ENCODE measurements at places on chromosomes 3 and 15.

DNA sequence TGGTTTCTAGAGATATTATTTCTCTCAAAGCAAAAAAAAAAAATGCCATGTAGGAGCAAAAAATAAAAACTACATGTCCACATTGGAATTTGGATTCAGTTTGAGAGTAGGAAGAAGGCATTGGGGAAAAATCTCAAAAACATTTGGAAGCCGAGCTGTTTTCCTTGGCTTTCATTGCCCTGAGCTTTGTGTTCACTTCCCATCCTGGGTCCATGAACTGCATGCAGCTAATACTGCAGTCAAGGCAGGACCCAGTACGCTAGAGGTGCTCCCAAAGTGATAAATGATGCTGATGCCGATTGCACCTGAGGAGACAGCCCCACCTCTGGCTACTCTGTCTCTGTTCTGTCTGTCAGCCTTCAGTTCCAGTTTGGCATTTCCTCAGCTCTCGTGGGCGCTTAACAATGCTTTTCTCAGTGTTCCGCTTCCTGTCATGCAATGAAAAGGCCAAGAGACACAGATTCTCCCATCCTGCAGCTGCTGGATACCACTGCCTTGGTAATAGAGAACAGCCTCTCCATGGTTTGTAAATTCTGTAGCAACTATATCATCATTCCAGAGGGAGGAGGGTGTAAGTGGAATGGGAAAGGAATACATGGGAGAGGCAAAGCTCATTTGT lies 181.8 kb downstream of the RYR3 start:
- no peak overlapping the region for H3K4me3 ChIP-seq
- H3K36me3 ChIP-seq, result no peaks in the 10 kb centered on the region
- no peak overlapping the region for H3K27ac ChIP-seq
- no peak for DNase-seq

DNA sequence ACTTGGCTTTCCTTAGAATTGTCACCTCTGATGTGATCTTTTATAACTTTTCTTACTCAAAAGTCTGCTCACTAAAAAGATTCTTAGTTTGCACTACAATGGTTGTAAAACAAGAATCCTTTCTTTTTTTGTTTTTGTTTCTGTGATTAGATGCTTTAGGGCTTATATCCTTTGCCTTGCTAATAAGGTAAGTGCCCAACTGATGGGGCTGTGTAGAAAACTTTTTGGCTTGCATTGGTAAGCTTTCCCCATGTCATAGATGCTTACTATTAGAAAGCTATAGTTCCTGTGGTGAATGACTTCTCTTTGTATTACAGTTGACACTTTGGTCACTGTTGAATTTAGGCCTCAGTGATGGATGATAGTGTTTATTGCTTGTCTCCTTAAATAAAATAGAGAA lies 5.1 kb downstream of the ABHD5 start:
- no peak overlapping the region for H3K4me3 ChIP-seq
- no peaks in the 10 kb centered on the region for H3K27me3 ChIP-seq
- peaks cover 5% of the 10 kb centered on the region for H3K36me3 ChIP-seq
- DNase-seq, result no peak
- peaks cover 32% of the 10 kb centered on the region for H3K4me1 ChIP-seq
- H3K27ac ChIP-seq, result no peak overlapping the region

DNA sequence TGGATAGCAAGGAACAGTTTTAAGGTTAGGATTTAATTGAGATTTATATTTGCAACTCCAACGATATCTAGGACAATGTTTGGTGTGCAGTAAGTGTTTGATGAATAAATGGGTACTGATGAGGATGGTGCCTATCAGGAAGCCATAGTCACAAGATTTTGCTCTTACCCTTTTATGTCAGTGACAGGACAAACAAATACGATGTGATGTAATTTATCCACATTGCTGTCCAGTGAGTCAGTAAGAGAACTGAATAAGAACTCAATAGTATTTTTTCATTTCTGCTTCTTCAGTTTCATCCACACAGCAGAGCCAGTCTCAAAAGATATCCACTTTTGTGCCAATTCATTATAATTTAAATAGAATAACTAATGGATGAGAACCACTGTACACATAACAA lies 18.5 kb downstream of the C3orf85 start:
- no peaks in the 10 kb centered on the region for H3K36me3 ChIP-seq
- H3K4me1 ChIP-seq, result no peaks in the 10 kb centered on the region
- H3K4me3 ChIP-seq, result no peak overlapping the region

- H3K4me1 ChIP-seq, result no peaks in the 10 kb centered on the region
- H3K27ac ChIP-seq, result no peak overlapping the region
- H3K4me3 ChIP-seq, result no peak overlapping the region
- no peaks in the 10 kb centered on the region for H3K36me3 ChIP-seq
- H3K27me3 ChIP-seq, result no peaks in the 10 kb centered on the region
These were observed 316.6 kb downstream of the EDEM1 start for GRCh38 chr3:5504135-5504534.

- H3K36me3 ChIP-seq, result peaks cover 35% of the 10 kb centered on the region
- peak overlapping the region; percentile 96 for H3K27ac ChIP-seq
- H3K4me1 ChIP-seq, result peaks cover 42% of the 10 kb centered on the region
- peak overlapping the region; percentile 88 for H3K4me3 ChIP-seq
- H3K27me3 ChIP-seq, result no peaks in the 10 kb centered on the region
- peak; percentile 44 for DNase-seq
These were observed 1.8 kb downstream of the ANP32A start for GRCh38 chr15:68818769-68819494.

GRCh38 chr3:128327606-128328031 lies 139.1 kb downstream of the DNAJB8 start:
- H3K36me3 ChIP-seq, result no peaks in the 10 kb centered on the region
- no peaks in the 10 kb centered on the region for H3K27me3 ChIP-seq
- H3K27ac ChIP-seq, result peak overlapping the region; percentile 64
- H3K4me1 ChIP-seq, result peaks cover 13% of the 10 kb centered on the region
- no peak for DNase-seq

DNA sequence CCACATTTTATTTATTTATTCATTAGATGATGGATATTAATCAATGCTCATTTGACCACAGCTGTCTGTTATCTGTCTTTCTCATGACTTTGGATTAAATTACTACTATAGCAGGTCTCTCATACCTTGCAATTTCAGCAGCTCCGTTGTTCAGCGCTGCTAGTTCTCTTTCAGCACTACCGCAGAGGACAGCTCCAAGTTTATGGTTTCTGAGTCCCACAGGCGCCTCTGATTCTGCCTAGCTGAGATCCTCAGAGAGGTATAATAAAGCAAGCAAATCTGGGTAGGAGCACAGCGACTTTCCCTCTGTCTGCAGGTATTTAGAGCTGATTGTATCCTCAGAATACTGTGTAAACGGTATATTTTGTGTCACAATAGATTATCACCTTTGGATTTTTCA lies 204.9 kb downstream of the CNTN4 start:
- no peak overlapping the region for H3K27ac ChIP-seq
- H3K27me3 ChIP-seq, result no peaks in the 10 kb centered on the region
- DNase-seq, result peak; percentile 5
- H3K36me3 ChIP-seq, result no peaks in the 10 kb centered on the region
- H3K4me3 ChIP-seq, result no peak overlapping the region
- no peaks in the 10 kb centered on the region for H3K4me1 ChIP-seq

- no peak for DNase-seq
- H3K27me3 ChIP-seq, result peaks cover 6% of the 10 kb centered on the region
- H3K36me3 ChIP-seq, result no peaks in the 10 kb centered on the region
- H3K27ac ChIP-seq, result no peak overlapping the region
These were observed 100.6 kb downstream of the DCLK3 start for GRCh38 chr3:36663666-36664291.

GRCh38 chr15:66099950-66100671 lies 153.4 kb downstream of the MEGF11 start:
- peaks cover 8% of the 10 kb centered on the region for H3K27me3 ChIP-seq
- no peak overlapping the region for H3K27ac ChIP-seq
- no peak overlapping the region for H3K4me3 ChIP-seq
- DNase-seq, result no peak
- H3K36me3 ChIP-seq, result no peaks in the 10 kb centered on the region
- H3K4me1 ChIP-seq, result no peaks in the 10 kb centered on the region

DNA sequence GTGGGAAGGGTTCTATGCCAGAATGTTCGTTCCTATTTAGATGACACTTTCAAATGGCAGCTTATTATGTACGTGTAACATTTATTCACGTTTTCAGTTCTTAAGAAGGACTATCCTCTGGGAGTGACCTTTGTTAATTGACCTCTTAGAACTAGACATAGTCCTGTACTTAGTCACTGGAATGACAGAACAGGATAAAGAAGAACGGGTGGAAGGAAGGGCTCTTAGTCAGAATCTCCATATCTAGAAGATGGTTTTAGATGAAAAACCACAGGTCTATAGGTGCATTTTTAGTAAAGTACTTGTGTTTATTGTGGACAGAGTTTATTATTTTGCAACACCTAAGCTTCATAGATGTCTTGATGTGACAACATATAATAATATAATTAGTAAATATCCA lies 6.5 kb downstream of the METTL6 start:
- no peak for DNase-seq
- H3K36me3 ChIP-seq, result peaks cover 23% of the 10 kb centered on the region
- no peak overlapping the region for H3K27ac ChIP-seq
- H3K4me3 ChIP-seq, result no peak overlapping the region
- no peaks in the 10 kb centered on the region for H3K27me3 ChIP-seq
- peaks cover 18% of the 10 kb centered on the region for H3K4me1 ChIP-seq

- no peaks in the 10 kb centered on the region for H3K36me3 ChIP-seq
- no peak overlapping the region for H3K4me3 ChIP-seq
- H3K27me3 ChIP-seq, result no peaks in the 10 kb centered on the region
- H3K27ac ChIP-seq, result no peak overlapping the region
These were observed 47.0 kb upstream of the PLXNA1 start for GRCh38 chr3:126935756-126936509.

- no peaks in the 10 kb centered on the region for H3K27me3 ChIP-seq
- H3K27ac ChIP-seq, result peak overlapping the region; percentile 80
- H3K4me1 ChIP-seq, result peaks cover 48% of the 10 kb centered on the region
- H3K36me3 ChIP-seq, result no peaks in the 10 kb centered on the region
- H3K4me3 ChIP-seq, result peak overlapping the region; percentile 49
These were observed 72.0 kb downstream of the MYO1E start for GRCh38 chr15:59300618-59301139.

DNA sequence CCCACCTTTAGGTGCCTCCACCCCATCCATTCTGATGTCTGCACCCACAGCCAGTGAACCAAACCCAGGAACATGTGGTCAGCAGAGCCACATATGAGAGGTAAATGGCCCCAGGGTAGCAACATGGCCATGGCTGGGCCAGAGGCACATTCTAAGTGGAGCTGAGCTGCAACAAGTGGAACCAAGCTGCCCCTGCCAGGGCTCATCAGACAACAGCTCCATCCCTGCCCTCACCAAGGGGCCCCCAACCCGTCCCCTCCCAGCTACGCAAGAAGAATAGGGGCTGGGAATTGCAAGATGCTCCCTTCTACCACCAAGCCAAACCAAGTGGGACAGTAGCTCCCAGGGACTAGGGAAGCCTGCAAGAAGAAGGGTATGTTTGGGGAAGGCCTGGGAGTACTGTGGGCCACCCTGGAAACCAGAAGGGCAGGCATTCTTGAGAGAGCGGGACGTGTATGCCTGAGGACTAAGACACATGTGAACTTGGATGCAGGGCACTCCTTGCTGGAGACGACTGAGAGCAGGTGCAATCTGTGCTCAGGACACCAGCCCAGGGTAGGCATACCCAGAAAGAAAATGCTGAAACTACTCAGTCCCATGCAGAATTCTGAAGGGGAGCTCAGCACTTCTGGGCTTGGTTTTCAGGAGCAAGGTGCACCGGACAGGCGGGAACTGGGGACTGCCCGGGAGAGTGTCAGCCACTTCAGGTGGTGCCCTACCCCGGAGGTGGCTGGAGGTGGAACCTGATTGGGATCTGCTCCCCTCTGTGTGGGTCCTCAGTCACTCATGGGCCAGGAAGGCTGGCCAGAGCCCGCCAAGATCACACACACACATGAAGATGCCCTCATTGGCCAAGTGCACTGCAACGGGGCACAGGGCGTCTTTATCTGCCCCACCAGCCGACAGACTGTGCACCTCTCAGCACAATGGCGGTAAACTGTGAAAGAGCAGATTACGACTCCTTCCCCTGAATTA lies 9.5 kb downstream of the MYL3 start:
- H3K4me3 ChIP-seq, result no peak overlapping the region
- no peaks in the 10 kb centered on the region for H3K4me1 ChIP-seq
- no peak for DNase-seq
- no peaks in the 10 kb centered on the region for H3K36me3 ChIP-seq
- no peaks in the 10 kb centered on the region for H3K27me3 ChIP-seq
- H3K27ac ChIP-seq, result no peak overlapping the region

- peak; percentile 1 for DNase-seq
- peaks cover 1% of the 10 kb centered on the region for H3K27me3 ChIP-seq
- peaks cover 15% of the 10 kb centered on the region for H3K4me1 ChIP-seq
- peak overlapping the region; percentile 69 for H3K27ac ChIP-seq
- H3K36me3 ChIP-seq, result no peaks in the 10 kb centered on the region
These were observed 5.2 kb upstream of the FURIN start for GRCh38 chr15:90862964-90863778.

GRCh38 chr3:135911110-135911509 lies 54.4 kb upstream of the PPP2R3A start:
- H3K4me3 ChIP-seq, result no peak overlapping the region
- no peak for DNase-seq

- no peak overlapping the region for H3K4me3 ChIP-seq
- H3K36me3 ChIP-seq, result no peaks in the 10 kb centered on the region
- no peaks in the 10 kb centered on the region for H3K4me1 ChIP-seq
- no peak for DNase-seq
These were observed 208.3 kb upstream of the RBMS3 start for GRCh38 chr3:29072611-29073010.

GRCh38 chr3:126539558-126540250 lies 15.7 kb downstream of the CHST13 start:
- peaks cover 2% of the 10 kb centered on the region for H3K4me1 ChIP-seq
- H3K27me3 ChIP-seq, result no peaks in the 10 kb centered on the region
- no peak for DNase-seq
- no peaks in the 10 kb centered on the region for H3K36me3 ChIP-seq
- H3K27ac ChIP-seq, result no peak overlapping the region

DNA sequence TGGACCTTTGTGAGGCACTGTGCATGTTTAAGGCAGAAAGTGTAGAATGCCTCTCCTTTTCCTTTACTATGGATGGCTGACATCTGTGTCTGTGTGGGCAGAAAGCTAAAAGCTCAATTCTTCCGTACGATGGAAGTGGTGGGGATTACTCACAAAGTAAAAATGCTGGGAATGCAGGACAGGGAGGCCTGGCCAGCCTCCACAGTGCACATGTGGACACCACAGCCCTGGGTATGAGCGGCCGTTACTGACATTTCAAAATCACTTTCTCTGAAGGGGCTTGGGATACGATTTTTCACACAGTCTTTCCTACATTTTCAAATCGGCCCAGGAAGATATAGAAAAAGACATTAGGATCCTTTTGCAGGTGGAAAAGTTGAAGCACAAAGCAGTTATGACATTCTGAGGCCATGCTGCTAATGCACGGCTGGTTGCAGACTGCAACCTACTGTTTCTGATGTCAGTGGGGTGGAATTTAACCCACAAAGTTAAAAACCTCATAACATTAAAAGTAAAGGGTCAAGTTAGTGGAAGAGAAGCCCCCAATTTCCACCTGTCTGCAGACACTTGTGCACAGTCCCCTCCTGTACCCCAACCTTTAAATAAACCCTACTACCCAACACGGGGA lies 27.9 kb downstream of the EHD4 start:
- no peaks in the 10 kb centered on the region for H3K27me3 ChIP-seq
- peaks cover 12% of the 10 kb centered on the region for H3K4me1 ChIP-seq
- no peak overlapping the region for H3K4me3 ChIP-seq
- no peak for DNase-seq

Data from activated CD8-positive, alpha-beta T cell treated with anti-CD3 and anti-CD28 coated beads for 36 hours (primary cell).